NCI-H1436 (cell line): ENCODE measurements at places on chromosomes 4 and X.
A peak's percentile ranks its signal among the peaks of the same experiment; 100 is the strongest.

DNA sequence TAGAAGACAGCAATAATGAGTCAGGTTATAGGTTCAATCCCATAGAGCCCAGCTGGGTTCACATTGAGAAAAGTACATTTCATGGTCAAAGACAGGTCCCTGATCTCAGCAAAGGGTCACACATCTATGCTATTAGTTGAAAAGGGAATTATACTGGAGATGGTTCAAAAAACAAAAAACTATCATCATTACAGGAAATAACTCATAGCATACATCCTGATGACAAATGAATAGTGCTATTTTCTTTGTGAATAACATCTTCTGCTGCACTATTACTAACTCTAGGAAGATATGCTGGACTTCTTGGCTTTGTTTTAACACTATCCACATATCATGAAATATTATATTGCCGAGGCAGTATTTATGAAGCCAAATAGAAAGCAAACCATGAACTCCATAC is 202.5 kb upstream of the MAB21L2 start:
- no peak for DNase-seq

DNA sequence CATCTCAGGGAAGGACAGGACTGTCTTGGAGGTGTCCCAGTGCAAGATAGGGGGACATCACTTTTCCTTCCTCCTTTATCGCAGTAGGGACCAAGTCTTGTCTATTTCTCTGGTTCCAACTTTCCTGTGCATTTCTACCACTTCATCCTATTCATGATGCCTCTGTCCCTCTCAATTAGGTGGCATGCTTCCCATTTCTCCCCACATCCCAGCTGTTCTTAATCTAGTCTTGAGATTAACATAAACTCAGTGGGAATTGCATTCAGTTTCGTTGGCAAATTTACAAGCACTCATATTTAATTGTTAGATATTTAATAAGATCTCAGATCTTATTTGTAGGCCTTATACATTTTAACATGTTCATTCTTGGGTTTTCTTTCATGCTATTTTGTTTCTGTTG is 15.7 kb upstream of the ODAM start:
- DNase-seq = no peak

- no peak for DNase-seq
These were observed 2.0 kb upstream of the CDK16 start for GRCh38 chrX:47216393-47216925.

DNA sequence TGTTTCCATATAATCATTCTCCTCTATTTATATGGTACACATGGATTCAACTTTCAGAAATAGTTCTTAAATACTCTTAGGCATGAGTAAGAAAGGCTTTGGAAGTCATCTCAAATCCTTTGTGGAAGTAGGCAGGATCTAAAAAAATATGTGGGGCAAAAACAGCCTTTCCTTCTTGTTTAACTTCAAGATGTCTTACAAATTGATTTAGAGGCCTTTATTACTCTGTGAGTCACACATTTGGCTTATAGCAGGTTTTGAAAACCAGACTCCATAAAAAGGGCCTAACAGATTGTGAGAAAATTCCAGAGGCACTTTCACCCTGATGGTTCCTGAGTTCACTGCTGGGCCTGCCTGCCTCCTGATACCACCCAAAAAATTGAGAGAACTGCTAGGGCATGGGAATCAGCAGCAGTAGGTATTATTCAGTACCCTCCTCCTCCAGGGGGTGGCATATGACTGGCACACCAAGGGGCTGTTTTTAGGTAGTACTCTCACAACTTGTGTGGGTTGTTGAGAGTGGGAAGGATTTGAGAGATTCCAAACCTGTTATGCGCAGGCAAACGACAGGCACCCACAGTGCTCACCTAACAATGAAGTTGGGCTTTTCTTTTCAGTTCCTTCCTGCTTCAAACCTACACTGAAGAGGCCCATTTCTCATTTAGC is 162.7 kb upstream of the MBNL3 start:
- DNase-seq = no peak

DNA sequence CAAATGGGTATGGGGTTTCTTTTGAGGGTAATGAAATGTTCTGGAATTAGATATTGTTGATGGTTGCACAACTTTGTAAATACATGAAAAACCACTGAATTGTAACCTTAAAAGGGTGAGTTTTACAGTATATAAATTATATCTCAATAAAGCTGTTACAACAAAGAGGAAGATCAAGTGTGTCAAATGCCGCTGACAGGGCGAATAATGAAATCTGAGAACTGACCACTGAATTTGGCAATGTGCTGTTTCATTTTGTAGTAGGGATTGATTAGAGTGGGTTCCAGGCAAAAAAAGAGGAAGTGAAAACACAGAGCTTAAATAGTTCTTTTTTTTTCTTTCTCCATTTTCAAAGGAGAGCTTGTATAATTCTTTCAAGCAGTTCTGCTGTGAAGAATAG is 161.1 kb upstream of the NAP1L5 start:
- DNase-seq = no peak

DNA sequence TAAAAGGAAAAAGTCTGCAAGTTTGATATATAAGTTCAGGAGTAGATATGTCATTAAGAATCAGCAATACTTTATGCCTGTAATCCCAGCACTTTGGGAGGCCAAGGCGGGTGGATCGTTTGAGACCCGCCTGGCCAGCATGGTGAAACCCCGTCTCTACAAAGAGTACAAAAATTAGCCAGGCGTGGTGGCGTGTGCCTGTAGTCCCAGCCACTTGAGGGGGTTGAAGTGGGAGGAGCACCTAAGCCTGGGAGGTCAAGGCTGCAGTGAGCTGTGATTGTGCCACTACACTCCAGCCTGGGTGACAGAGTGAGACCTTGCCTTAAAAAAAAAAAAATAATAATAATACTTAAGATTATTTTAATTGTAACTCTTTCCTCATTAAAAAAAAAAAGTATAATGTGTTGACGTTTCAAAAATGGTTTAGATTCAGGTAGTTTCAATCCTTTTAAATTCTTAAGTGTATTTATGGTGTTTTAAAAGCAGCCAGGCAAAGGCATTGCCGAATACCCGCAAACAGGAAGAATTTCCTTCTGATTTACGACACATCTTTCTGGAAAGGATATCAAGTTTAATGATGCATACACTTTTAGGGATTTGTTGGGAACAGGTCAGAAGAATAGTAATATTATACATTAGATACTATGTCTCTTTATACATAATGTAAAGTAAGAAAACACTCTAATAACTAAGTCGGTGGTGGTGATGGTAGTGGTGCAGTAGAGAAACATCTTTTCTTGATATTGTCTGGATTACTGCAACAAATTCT is 80.9 kb downstream of the KDM6A start:
- DNase-seq = no peak

DNA sequence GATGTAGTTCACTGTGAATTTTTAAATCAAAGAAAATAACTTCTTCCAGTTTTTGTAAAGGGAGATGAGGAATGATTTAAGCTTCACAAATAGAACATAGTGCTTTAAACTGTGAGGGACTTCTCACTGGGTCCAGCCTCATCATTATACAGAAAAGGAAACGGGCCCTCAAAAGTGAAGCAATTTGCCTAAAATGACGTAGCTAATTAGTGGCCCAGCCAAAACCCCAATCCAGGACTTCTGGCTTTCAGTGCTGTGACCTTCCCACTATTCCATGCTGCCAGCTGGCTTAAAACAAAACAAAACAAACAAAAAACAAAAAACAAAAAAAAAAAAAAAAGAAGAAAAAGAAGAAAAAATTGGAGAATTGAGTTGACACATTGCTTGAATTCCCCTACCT is 45.0 kb upstream of the STOX2 start:
- no peak for DNase-seq

DNA sequence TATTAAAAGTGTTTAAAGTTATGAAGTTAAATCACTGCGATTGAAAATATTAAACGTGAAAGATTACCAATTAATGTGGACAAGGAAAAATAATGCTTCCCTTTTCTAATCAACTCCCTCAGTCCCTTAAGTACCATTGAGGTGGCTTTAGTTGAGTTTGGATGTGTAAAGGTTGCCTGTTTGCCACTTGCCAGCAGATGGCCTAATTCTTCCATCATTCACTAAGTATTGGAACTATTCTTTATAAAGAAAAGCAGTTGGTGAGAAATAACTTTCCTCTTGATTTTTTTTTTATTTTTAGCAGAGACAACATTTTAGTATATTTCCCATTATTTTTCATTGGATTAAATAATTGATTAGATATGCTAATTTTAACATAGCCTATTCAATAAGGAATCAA is 295.9 kb upstream of the TACR3 start:
- peak; percentile 41 for DNase-seq

DNA sequence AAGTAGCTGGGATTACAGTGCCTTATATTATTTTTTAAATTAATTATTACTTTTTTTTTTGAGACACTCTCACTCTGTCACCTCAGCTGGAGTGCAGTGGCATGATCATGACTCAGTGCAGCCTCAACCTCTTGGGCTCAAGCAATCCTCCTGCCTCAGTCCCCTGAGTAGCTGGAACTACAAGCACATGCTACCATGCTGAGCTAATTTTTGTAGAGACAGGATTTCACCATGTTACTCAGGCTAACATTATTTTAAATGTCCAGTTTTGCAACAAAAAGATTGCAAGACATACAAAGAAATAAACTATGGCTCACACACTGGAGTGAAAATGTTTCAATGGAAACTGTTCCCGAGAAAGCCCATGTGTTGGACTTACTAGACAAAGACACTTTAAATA is 59.2 kb downstream of the MND1 start:
- no peak for DNase-seq

DNA sequence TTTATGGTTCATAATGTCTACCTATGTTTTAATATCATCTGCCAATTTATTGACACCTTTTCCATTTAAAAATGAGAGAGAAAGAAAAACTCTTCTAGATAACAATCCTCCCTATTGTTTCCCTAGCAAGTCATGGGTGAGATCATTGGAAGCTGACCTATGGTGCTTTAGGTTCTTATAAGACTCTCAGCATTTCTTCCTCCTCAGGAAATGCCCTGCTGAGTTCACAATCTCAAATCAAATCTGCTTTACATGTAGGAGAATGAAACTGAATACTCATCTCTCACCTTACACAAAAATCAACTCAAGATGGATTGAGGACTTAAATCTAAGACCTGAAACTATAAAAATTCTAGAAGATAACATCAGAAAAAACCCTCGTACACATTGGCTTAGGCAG is 267.4 kb downstream of the RAPGEF2 start:
- DNase-seq = no peak

GRCh38 chr4:30760551-30760950 is 40.4 kb downstream of the PCDH7 start:
- no peak for DNase-seq

DNA sequence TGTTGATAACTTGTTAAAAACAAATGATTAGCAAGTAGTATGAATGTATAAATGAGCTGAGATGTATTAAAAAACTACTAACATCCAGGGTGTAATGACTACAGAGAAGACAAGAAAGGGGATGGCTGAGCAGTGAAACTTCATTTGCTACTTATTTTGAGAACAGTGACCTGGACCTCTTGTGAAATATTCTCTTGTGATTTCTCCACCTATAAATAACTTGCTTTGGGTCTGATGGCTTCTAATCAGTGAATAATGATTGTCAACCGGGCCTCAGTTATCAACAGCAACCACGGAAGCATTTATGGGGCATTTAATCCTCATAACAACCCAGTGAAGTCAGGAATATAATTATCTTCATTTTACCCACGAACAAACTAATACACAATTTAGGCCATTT is 154.2 kb upstream of the HAND2 start:
- no peak for DNase-seq

GRCh38 chrX:46722742-46723568 is 36.0 kb downstream of the SLC9A7 start:
- DNase-seq = no peak

DNA sequence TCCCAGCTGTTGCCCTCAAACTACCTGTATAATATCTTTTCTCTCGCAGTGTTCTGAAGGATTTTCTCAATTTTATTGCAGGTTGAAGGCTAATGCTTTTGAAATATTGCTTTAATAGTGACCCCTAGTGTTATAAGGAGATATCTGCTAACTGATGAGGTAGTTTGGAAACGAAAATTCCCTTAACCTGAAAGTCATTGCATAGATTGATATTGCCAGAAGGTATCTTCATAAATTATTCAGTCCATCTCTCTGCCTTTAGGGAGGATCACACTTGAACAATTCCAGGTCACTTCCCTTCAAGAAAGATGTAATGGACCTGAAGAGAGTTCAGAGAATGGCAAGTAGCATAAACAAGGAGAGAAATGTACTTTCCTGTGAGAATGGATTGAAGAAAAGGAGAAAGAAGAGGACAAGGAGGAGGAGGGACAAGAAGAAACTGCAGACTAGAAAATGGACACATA is 44.1 kb downstream of the TIGD4 start:
- DNase-seq = peak; percentile 33

- no peak for DNase-seq
These were observed 22.5 kb downstream of the SLC9B2 start for GRCh38 chr4:103054030-103054429.

DNA sequence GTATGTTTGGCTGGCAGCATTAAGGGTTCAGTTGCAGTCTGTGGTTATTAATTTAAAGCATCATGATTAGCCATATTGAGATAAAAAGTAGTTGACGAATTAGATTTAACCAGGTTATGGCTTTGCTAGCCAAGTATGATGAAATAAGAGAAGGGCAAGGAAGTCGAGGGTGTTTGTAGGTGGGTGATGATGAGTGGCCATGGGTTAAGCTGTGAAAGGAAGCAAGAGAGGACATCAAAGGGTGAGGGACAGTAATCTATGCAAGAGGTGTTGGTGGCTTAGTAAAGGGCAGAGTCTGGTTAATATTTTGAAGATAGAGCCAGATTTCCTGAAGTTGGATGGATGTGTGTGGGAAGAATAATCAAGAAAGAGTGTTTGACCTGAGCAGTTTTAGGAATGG is 44.5 kb downstream of the STIM2 start:
- no peak for DNase-seq

GRCh38 chr4:24763631-24764297 is 31.6 kb upstream of the SOD3 start:
- peak; percentile 5 for DNase-seq

GRCh38 chrX:23287191-23287725 is 47.4 kb upstream of the PTCHD1 start:
- DNase-seq = no peak

DNA sequence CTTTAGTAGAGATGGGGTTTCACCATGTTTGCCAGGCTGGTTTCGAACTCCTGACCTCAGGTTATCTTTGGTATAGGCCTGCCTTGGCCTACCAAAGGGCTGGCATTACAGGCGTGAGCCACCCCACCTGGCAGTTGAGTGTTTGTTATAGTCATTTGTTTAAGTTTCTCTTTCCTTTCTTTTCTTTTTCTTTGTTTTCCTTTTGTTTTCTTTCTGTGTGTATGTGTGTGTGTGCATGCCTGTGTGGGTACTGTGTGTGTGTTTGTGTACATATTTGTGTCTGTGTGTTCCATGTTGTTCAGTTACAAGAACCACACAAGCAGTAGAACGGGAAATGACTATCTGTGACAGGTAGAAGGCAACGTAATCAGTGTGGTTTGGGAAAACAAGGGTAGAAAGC is 624.9 kb downstream of the FSTL5 start:
- no peak for DNase-seq

DNA sequence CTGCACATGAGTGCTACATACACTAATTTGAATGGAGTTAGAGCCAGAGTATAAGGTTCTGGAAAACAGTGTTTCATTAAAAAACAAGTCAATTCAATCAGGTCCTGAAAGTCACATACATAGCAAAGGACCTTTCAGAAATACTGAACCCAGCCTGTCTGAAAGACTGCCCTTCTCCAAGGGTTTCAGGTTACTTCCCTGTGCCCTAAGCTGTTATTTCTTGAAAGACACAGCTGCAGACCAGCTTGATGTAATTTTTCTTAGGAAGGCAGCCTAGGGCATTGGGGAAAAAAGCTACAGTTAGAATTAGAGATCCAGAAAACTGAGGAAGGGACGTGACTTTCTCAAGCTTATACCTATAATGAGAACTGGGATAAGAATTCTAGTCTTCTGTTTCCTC is 155.9 kb upstream of the MAOA start:
- no peak for DNase-seq
